T-helper 17 cell (primary cell): ENCODE measurements at places on chromosomes 1 and 21. TPM values are rescaled to one million over a fixed set of nuclear protein-coding genes. Genes with fewer than 3 reads are reported as not detected.

PPIE gene
- 57.5 TPM for total RNA-seq

TFF1 gene
- total RNA-seq = not detected

SYTL1 gene
- total RNA-seq = 261 TPM

CYP4A11 gene
- total RNA-seq = not detected

- DNase-seq = peak; percentile 67
Observed at GRCh38 chr1:61741711-61742619, at the start of gene PATJ. TSS of gene PATJ (plus strand) at chr1:61742480. CDS start at chr1:61762893, 20,413 bp downstream.

- DNase-seq = no peak
Observed at GRCh38 chr1:29698033-29698432, 461.7 kb downstream of the PTPRU start.

SPRR2G gene
- not detected for total RNA-seq

GSTM2 gene
- 117 TPM for total RNA-seq

- DNase-seq = no peak
Observed at GRCh38 chr1:177274687-177275211, 104.0 kb downstream of the BRINP2 start.

KLHDC7A gene
- total RNA-seq = not detected

DNA sequence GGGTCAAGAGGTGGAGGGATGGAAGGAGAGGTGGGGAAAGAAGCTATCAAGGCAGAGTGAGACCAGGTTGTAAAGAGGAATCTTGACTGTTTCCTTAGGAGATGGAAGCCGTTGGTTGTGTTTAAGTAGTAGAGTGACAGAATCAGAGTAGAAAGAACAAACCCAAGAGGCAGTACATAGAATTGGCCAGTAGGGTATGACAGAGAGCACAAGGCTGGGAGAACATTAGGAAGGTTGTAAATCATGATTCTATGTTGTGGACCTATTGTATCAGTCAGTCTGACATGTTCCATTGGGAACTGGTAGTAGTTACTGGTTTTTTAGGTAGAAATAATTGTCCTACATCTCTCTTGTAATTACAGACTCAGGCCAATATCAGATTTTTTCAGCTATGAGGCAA, 486.9 kb upstream of the USP24 start:
- no peak for DNase-seq

FAM78B gene
- total RNA-seq = 0.31 TPM

- DNase-seq = no peak
Observed at GRCh38 chr1:17635276-17635675, 95.8 kb downstream of the ARHGEF10L start.

TNNT2 gene
- not detected for total RNA-seq

DNA sequence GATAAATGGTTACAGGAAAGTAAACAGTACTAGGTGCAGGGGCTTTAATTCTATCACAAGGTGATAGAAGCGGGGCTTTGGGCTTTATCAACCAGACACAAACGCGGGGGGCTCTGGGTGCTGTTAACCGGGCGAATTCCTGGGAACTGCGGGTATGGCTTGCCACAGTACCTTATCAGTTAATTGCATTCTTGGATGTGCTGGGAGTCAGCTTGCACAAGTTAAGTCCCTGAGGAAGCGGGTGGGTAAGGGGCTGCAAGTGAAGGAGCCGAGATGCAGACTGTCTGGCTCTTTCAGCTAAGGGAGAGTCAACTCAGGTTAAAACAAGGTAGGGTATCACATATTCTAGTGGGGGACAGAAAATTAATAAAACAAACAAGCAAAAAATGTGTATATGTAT, 661 bp downstream of the GBP4 start:
- no peak for DNase-seq
